ENCODE measurements at places on chromosomes 4 and X. TPM values are rescaled to one million over a fixed set of nuclear protein-coding genes. Genes with fewer than 3 reads are reported as not detected.
A peak's percentile ranks its signal among the peaks of the same experiment; 100 is the strongest.

The HSFX2 gene
- total RNA-seq = not detected

The FABP2 gene
- not detected for total RNA-seq

DNA sequence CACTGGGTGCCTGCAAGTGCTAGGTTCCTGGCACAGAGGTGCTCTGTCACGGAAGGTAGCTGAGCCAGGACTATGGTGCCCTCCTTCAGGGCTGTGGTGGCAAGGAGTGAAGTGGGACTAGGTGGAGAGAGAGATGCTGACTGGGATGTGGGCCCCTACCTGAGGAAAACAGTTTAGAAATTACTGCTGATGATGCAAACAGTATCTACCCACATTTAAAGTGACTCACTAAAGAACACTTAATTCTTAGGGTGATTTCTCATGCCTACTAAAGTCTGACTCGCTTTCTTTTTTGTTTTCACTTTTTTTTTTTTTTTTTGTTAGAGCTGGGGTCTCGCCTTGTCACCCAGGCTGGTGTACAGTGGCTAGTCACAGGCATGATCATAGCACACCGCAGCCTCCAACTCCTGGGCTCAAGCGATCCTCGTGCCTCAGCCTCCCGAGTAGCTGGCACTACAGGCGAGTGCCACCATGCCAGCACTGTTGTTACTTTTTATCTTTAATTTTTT lies 3.1 kb downstream of the ZNF185 start:
- no peak for DNase-seq

- DNase-seq = no peak
Observed at GRCh38 chr4:65217179-65217578, 453.1 kb downstream of the EPHA5 start.

- no peak for DNase-seq
Observed at GRCh38 chr4:142817442-142817841, 28.7 kb downstream of the INPP4B start.

The MND1 gene
- 36.1 TPM for total RNA-seq

DNA sequence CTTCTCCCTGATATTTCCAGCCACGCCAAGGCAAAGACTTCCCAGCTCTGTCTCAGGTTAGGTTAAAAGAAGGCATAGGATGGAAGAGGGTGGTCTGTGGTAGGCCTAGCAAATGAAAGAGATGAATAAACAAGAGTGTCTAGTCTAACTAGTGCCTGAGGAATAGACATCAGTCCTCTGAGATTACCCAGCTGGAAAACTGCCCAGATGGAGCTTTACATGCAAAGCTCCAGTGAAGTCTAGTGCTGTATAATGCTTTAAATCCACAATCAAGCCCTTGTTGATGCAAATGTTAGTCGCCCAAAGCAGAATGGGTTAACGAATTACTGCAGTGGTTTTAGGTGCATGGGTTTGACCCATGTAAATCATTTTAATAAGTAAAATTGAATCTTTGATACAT lies 24.8 kb upstream of the GUCY1B1 start:
- no peak for DNase-seq

The GPC3 gene
- 29.4 TPM for total RNA-seq

GRCh38 chr4:47390428-47391125 lies 72.9 kb downstream of the COMMD8 start:
- DNase-seq = no peak

The FGG gene
- not detected for total RNA-seq

- no peak for DNase-seq
Observed at GRCh38 chrX:104697294-104697693, 131.3 kb downstream of the IL1RAPL2 start.

DNA sequence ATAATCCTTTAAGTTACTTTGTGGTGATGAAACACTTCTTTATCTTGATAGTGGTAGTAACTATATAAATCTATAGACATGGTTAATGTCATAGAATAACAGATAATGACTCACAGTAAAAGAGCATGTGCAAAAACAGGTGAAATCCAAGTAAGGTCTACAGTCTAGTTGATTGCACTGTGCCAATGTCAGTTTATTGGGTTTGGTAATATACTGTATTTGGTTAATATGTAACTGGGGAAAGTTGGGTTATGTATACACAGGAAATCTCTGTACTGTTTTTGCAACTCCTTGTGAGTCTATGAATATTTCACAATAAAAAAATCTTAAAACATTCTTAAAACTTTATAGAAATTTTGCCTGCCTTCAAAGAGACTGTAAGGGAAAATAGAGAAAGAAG lies 1067.6 kb upstream of the FTHL17 start:
- no peak for DNase-seq

DNA sequence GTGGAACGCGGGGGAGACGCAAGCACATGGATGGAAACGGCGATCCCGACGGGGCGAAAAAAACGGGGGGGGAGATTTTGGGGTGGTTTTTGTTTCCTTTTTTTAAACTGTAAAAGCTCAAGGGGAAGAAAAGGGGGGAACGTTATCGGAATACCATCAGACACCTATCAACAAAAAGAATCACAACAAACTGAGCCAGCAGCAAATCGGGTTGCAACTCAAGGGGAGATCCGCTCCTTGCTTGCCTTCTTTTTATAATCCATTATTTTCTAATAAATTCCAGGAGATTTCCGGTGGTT lies 616 bp downstream of the MAML3 start:
- no peak for DNase-seq

The RNF150 gene
- 21.0 TPM for total RNA-seq

- no peak for DNase-seq
Observed at GRCh38 chrX:21838937-21839333, 482 bp upstream of the MBTPS2 start.

The TLR7 gene
- total RNA-seq = not detected

GRCh38 chr4:108113229-108113628 lies 55.5 kb downstream of the LEF1 start:
- no peak for DNase-seq

DNA sequence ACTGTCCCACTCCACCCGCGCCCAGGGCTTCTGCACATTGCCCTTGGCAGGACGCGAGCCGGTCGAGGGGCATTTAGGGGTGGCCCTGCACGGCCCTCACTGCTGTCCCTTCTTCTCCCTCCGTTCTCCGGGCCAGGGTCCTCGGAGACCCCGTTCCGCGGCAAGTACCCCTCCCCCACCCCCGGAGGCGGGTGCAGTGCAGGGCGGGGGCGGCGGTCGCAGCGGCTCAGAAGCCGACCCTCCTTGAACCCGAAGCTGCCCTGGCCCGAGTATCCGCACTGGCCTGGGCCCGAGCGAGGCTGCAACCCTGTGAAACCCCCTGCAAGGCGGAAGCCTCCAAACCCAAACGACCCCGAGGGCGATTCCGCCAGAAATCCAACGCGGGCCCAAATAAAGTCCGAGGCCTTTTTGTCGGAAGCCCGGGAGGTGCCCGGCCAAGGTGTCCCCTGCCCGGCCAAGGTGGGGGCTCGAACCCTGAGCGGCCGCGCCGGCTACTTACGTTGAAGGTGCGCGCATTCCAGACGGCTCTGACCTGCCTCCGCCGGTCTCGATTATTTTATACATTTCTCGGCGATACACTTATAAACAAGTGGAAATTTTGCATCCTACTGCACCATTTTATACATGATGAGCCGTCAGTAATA lies 53.1 kb upstream of the TMEM33 start:
- no peak for DNase-seq

- DNase-seq = no peak
Observed at GRCh38 chrX:110182362-110182761, 135.5 kb downstream of the AMMECR1 start.

- DNase-seq = no peak
Observed at GRCh38 chrX:856566-857290, 226.1 kb downstream of the SHOX start.

The FHL1 gene
- 67.6 TPM for total RNA-seq

DNA sequence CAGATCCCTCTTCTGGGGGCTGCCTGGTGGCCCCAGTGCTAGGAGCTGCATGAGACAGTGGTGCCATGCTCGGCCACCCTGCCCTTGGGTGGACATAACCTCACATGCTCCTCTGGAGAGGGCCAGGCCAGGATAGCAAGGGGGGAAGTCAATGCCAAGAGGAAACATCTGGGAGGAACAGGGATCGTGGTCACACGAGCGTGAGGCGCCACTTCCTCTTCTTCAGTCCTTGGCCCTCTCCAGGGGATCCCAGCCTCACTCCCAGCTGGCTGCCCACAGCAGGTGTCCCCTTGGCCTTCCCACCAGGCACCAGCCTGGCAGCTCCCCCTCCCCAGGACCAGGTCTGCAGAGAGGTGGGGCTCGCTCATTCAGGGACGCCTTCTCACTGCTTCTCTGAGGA lies 28.6 kb downstream of the TBC1D14 start:
- no peak for DNase-seq

DNA sequence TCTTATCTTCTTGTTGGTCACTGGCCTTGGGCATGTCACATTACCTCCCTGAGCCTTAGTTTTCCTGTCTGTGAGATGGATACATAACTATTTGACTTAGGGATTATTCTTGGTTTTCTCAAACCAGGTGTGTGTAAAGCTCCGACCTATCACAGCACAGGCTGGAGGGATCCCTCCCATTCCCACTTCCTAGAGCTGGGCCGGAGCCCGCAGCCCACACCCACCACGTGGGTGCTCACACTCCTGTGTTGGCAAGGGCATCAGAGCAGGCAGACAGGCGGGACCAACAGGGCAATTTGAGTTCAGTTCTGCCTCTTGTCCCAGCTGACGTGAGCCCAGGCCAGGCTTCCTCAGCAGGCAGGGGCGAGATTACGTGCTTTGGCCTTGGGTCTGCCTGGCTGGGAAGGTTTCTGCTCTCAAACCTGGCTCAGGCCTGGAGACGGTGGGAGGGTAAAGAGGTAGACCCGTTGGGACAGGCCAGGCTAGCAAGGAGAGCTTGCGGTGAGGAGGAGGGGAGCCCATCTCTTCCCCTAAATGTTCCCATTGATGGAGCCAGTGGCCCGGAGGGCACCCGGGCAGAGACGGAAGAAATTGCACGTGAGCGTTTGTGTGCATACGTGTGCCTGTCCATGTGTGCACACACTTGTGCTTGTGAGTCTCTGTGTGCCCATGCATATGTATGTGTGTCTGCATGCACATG lies 734 bp upstream of the SH3TC1 start:
- DNase-seq = no peak

DNA sequence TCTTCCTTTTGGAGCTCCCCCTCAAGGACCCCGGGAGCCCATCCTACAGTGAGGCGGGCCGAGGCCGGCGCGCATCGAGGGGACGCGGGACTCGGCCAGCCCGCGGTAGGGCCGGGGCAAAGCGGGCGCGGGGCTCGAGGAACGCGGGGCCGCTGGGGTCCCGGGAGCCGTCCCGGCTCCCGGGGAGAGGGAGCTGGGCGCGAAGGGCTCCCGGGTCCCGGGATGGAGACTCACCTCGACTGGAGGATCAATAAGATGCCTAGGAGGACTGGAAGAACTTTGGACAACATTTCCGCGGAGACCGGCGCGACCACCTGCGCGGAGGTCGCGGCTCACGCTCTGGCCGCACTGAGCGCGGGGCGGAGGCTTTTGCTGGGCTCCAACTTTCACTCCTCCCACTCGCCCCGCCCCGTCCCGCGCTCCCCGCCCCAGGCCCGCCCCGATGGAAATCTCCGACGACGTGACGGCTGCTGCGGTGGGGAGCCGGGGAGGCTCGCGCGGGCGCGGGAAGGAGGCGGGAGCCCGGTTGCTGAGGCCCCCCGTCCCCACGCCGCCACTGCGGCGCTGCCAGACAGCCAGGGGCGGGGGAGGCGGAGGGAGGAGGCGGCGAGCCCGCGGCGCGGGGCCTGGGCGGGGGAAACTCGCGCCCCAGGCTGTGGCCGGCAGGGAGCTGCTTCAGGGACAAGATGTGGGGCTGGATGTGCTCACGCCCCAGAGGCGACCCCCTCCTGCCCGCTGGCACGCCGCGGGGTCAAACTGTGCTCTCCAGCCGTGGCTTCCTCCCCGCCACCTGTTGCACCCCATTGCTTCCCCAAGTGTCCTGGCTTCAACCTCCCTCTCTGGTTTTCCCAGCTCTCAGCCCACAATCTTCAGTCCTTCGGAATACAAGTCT lies at the start of gene GABRE:
TSS of gene GABRE (minus strand) at position 341 of the 892 bp plus-strand sequence. CDS start at position 290, 51 bp downstream.
- DNase-seq = peak; percentile 12

- DNase-seq = no peak
Observed at GRCh38 chrX:96919672-96920071, 36.0 kb downstream of the RPA4 start.

The MUC7 gene
- total RNA-seq = not detected

The RAB39B gene
- 7.3 TPM for total RNA-seq

DNA sequence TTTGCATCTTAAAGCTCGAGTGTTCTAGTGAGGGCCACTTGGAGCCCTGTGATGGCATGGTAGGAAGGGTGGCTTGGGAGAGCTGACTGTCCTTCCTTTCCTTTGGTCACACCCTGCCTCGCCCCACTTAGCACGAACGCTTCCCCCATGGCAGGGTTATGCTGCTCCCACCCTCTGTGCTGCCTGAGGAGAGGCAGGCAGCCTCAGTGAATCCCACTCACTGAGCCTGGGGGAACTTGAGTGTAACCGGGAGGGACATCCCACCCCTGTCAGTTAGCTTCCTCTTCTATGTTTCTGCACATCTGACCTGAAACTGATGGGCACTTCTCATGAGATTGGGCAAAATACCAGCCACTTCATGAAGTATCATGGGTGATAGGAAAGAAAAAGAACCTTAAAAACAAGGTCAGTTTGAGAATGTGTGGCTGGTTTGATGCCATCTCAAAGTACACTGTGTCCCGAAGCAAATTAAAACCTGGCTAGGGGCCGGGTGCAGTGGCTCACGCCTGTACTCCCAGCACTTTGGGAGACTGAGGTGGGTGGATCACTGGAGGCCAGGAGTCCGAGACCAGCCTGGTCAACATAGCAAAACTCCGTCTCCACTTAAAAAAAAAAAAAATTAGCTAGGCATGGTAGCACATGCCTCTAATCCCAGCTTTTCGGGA lies 10.1 kb downstream of the TKTL1 start:
- no peak for DNase-seq

- no peak for DNase-seq
Observed at GRCh38 chrX:55026143-55026542, 4.6 kb downstream of the ALAS2 start.

The ENAM gene
- not detected for total RNA-seq

DNA sequence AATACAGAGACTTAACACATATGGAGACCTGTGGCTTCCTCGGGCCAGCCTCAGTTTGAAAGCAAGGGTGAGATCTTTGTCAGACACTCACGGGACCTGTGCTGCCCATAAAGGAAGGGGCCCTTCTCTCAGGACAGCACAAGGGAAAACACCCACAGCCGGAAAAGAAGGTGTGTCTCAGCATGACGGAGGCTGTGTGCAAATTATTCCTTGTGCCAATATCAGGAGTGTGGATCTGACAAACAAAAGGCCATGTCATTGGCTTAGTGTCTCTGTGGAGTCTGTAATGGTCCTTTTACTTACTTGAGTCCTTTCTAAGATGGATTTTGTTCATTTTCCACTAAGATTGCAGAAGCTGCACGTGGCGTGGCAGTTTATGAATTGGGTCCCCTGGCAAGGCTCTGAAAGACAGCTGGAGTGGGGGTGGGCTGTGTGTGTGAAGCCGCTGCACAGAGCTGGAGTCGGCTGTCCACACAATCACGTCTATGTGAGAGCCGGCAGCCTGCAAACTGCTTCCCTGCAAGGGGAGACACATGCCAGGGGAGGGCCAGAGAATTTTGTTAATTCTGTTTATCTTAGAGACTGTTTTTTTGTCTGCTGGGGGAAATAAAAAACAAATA lies 1.9 kb downstream of the ENPP6 start:
- DNase-seq = no peak

GRCh38 chr4:30380404-30380998 lies 339.7 kb upstream of the PCDH7 start:
- peak; percentile 48 for DNase-seq

Measured in neural crest cell (in vitro differentiated cells).